ENCODE measurements at places on chromosomes 2 and 18. TPM values are rescaled to one million over a fixed set of nuclear protein-coding genes. Genes with fewer than 3 reads are reported as not detected.

DNA sequence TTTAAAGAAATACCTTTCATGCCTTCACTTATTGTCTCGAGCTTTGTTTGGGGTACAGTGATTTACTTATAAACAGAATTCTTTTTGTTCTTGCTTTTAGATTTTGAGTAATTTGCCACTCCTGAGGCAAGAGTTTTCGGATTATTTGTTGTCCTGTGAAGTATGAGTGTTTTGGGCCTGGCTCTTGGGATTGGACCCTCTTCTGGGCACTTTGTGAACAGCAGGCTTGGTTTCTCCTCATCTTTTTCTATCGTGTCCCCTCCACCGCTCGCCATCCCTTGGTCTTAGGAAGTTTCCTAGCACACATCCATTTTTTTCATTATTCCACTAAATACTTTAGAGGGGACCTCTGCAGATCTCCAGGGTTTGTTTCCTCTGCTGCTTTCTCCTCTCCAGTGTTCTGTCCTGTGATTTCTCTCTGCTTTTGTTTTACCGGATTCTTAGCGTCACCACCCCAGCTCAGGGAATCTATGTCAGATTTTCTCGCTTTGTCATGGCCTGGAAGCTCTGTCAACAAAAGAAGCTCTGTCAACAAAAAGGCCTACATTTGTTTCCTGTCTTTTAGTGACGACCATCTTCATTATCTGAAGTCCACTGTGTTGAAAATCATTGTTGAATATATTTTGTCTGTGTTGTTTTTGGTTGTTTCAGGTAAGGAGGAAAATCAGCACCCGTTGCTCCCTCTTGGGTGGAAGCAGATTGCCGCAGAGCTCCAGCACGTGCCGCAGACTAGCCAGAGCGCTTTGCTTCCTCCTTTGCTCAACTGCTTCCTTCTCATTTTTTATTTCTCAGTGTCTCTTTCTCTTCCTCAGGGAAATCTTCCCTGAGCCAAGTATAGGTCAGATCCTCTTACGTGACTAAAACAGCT lies 27.8 kb downstream of the ANKRD62 start:
- DNase-seq = no peak

DNA sequence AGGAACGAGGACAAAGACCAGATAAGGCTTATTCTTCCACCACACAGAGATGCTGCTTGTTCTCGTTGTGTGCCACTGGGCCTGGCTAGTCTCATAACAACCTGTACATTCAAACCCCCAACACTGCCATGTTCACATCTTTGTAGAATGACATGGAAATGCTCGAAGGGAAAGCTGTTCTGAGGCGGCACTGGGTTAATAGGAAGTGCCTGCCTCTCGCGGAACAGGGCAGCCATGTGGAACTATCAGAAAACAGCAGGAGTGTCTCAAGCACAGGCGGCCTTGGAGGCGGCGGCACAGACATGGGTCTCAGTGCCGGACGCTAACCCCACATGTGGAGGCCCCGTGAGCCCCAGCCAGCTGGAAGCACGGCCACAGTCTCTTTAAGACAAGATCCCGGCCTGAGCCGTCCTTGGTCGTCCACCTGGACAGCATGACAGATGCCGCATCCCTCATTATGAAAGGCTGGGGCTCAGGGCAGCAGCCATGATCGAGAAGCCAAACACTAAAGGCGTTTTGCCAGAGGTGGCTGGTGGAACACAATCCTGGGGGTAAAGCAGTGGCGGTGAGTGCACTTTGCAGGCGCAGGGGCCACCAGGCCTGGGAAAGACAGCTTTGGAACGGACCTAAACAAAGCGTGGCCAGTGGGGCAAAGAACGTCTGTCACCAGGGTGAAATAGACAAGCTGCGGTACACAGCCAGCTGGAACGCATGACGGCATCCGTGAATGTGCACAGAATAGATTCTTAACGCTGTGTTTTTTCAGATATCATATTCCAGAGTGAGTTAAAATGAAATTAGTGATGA lies 161.0 kb downstream of the HDAC4 start:
- DNase-seq = no peak

- DNase-seq = no peak
Observed at GRCh38 chr2:159217676-159218075, 68.8 kb downstream of the WDSUB1 start.

GRCh38 chr2:207772081-207772843 lies 2.6 kb upstream of the FZD5 start:
- peak; percentile 48 for DNase-seq

- no peak for DNase-seq
Observed at GRCh38 chr2:235500761-235501672, 7.2 kb downstream of the AGAP1 start.

GRCh38 chr18:63111671-63112402 lies 207.7 kb downstream of the BCL2 start:
- DNase-seq = peak; percentile 56

DNA sequence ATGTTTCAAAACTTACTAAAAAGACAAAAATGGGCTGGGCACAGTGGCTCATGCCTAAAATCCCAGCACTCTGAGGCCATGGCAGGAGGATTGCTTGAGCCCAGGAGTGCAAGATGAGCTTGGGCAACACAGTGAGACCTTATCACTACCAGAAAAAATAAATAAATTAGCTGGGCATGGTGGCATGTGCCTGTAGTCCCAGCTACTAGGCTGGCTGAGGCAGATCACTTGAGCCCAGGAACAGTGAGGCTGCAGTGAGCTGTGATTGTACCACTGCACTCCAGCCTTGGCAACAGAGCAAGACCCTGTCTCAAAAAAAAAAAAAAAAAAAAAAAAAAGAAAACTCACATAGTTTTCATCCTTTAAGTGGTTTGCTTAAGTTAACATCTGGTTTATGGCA lies 6.4 kb downstream of the TSPYL6 start:
- DNase-seq = no peak

DNA sequence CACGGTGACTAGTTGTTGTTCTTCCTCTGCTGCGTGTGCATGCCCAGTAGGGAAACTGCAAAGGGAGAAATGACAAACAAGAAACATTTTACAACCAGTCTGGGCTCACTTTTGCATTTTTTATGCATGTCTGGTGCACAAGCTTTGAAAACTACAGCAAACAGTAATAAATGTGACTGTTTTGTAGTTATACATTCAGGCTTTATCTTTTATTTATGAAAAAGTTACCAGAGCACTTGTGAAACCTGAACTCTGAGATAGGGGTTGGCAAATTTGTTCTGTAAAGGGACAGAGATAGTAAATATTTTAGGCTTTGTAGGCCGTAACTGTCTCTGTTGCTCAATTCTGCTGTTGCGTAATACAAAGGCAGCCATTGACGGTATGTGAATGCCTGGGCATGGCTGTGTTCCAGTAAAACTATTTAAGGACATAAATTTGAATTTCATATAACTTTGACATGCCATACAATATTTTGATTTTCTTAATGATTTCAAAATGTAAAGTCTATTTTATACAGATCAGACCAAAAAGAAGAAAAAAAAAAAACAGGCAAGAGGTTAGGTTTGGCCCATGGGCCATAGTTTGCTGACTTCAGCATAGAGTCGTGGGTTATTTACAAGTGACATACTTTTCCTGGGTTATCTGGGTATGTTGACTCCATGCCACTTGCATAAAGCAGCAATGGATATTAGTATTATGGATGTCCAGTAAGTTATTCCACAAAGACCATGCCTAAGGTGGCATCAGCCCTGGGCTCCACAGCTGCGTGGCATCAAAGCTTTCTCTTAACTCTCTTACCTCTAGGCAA lies 53.6 kb upstream of the EML6 start:
- DNase-seq = no peak

DNA sequence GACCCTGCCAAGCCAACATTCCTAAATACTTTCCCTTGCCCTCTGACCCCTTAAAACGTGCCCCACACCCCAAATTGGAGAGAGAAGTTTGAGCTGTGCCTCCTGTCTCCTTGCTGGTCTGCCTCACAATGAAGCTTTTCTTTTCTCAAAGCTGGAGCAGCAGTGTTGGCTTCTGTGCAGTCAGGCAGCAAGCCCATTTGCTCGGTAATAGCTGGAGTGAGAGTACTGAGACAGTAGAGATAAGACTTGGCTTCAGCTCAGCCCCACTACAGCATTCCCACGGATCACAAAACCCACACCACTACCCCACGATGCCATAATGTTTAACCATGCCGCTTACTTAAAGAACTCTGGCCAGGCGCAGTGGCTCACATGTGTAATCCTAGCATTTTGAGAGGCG lies 73.0 kb downstream of the NCAPH start:
- peak; percentile 83 for DNase-seq

GRCh38 chr2:223510713-223511112 lies 91.4 kb downstream of the SCG2 start:
- no peak for DNase-seq

- no peak for DNase-seq
Observed at GRCh38 chr2:208722731-208723130, 316.1 kb downstream of the PTH2R start.

- peak; percentile 27 for DNase-seq
Observed at GRCh38 chr2:147464737-147465357, 380.0 kb upstream of the ACVR2A start.

- DNase-seq = no peak
Observed at GRCh38 chr2:66582104-66582986, 147.4 kb downstream of the MEIS1 start.

- DNase-seq = peak; percentile 69
Observed at GRCh38 chr18:48949050-48949605, 1.6 kb downstream of the SMAD7 start.

GRCh38 chr2:187312718-187313282 lies 135.3 kb downstream of the CALCRL start:
- DNase-seq = no peak

GRCh38 chr2:200100027-200100426 lies 144.6 kb downstream of the MAIP1 start:
- no peak for DNase-seq

The RANBP2 gene
- 30.9 TPM for total RNA-seq

The PLGLB1 gene
- total RNA-seq = not detected

The ALPI gene
- total RNA-seq = 12.3 TPM

The CRACDL gene
- 6.2 TPM for total RNA-seq

The DSC1 gene
- not detected for total RNA-seq

The RNF152 gene
- total RNA-seq = 56.9 TPM

The SLC4A1AP gene
- total RNA-seq = 58.9 TPM
